ENCODE measurements at places on chromosomes 3 and 15.
A peak's percentile ranks its signal among the peaks of the same experiment; 100 is the strongest.

GRCh38 chr3:151203051-151203420 is at the start of gene GPR171:
TSS of gene GPR171 (minus strand) at chr3:151203216. CDS start at chr3:151199386, 3,830 bp downstream.
- peak; percentile 72 for ATAC-seq

DNA sequence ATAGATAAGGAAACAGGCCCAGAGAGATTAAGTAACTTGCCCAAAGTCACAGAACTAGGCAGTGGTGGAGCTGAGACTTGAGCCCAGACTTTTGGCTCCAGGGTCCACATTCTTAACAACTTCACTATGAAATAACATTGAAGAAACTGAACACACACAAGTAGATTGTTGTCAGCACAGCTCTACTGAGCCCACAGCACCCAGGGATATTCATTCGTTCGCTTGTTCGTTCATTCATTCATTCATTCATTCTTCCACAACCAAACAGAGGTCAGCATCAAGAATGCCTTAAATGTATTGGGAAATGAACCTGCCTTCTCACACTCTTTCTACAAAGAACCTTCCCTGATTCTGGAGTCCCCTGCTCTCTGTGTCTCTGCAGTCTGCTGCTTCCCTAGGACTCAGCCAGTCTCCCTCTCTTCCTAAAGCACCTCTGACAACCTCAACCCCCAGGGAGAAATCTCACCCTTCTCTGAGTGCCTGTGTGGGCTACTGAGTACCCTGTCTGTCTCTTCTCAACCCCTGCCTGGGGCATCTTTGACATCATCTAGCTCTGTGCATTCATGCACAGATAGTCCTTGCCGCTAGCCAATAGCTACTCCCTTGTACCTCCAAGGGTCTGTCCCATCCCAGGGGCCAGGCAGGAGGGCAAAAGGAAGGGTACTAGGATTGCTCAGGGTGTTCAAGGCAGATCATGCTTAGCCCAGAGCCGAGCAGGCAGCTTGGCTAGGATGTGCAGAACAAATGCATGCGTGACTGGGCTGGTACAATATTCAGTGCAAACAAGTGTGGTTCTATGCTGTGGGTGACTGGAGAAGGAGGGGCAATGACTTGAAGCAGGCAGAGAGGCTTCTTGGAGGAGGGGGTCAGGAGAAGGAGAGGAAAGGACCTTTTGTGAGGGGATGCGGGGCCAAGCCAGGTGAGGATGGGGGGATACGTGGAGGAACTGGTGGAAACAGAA is 3.4 kb downstream of the LINGO1 start:
- ATAC-seq, result no peak

- ATAC-seq, result no peak
Measured at GRCh38 chr15:50181201-50181968, 611 bp upstream of the SLC27A2 start.

GRCh38 chr15:88179562-88179961 is 77.0 kb downstream of the NTRK3 start:
- no peak for ATAC-seq

DNA sequence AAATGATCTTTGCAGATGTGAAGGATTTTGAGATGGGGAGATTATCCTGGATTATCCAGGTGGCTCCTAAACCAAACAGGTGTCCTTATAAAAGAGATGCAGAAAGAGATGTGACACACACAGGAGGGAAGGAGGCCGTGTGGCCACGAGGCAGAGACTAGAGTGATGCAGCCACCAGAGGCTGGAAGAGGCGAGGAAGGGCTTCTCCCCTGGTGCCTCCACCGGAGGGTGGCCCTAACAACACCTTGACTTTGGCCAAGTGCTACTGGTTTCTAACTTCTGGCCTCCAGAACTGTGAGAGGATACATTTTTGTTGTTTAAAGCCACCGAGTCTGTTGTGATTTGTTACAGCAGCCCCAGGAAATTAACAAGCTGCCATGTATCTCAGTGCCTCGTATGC is 127.1 kb downstream of the ASB7 start:
- ATAC-seq, result no peak

- no peak for ATAC-seq
Measured at GRCh38 chr3:24197809-24198208, 252.7 kb downstream of the NR1D2 start.

DNA sequence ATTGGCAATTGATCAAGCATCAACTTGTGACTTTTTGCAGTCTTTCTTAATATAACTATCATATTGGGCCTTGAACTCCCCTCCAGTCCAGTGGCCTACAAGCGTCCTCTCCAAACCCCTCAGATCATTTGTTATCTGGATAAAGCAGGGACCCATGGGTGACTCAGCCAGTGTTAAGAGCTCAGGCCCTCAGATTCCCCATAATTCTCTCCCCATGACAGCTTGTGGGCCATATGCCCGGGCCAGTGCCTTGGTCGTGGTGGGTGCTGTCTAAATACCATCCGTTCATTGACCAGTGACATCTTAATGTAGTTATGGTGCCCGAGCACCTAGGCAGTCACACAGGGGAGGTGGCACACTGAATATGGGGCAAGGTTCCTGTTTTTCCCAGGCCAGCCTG is 18.1 kb downstream of the MCF2L2 start:
- ATAC-seq, result no peak

GRCh38 chr3:143070977-143071551 is 48.5 kb upstream of the CHST2 start:
- ATAC-seq, result no peak

Data from activated CD4-positive, CD25-positive, alpha-beta regulatory T cell treated with anti-CD3 and anti-CD28 coated beads, Interleukin-2, amount 50 U/mL, for 24 hours (primary cell).